CD8-positive, alpha-beta memory T cell (primary cell): ENCODE measurements at places on chromosomes 4 and X.

GRCh38 chrX:20668550-20668949 is 401.8 kb upstream of the RPS6KA3 start:
- DNase-seq, result no peak

- DNase-seq, result no peak
Measured at GRCh38 chr4:32798471-32799159, 2078.4 kb downstream of the PCDH7 start.

DNA sequence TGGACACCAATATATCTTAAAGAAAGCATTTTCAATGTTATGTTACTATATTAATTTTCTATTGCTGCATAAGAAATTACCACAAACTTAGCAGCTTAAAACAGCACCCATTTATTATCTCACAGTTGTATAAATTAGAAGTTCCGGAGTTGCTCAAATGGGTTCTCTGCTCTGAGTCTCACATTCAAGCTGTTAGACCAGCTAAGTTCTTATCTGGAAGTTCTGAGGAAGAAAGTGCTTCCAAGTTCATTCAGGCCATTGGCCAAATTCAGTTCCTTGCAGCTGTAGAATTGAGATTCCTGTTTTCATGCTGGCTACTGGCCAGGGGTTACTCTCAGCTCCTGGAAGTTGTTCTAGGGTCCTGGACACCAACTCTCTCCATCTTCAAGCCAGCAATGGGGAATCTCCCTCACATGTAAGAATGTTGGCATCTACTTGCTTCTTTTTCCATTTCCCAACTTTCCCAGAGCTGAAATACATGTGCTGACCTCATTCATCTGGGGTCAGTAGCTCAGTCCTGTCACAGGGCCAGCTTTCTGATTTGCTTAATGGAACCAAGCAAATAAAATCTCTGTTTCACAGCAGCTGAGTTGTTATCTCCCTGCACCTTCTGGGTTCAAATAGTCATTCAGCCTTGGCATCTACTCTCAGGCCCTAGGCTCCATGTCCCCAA is 99.6 kb upstream of the INTU start:
- DNase-seq, result no peak

GRCh38 chrX:66023385-66024091 is 16.3 kb downstream of the VSIG4 start:
- no peak for DNase-seq

DNA sequence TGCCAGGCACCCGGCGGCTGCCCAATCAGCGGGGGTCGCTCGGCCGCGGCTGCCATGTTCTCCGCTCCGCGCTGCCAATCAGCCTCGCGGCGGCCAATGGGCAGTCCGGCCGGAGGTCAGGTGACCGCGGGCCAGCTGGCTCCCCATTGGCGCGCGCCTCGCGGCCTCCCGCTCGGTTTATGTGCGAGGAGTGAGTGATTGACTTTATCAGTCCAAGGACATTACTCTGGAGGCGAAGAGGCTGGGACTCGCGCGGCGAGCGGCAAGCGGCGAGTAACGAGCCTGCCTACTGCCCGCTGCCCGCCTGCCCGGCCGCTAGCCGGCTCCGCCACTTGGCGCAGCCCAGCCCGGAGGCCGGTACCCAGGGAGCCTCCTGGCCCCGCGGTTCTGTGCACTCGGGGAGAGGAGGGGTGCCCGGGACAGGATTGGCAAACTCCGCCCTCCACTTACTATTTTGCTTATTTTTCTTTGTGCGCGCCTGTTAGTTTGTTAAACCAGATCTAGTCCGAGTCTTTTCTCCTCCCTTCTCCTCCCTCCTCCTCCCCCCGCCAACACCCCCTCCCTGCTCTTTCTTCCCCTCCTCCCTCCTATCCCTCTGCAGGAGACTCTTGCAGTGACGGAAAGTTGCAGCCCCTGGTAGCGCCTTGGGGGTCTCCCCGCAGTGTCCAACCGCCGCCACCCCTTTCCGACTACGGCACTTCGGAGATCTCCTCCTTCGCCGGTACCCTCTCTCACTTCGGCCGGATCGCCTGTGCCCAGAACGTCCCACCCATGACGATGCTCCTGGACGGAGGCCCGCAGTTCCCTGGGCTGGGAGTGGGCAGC is at the start of gene ZIC3:
Gene ZIC3, plus strand, starts transcription at position 207 of the 825 bp plus-strand sequence. Its CDS starts 565 bp downstream, at position 772.
- DNase-seq, result no peak

DNA sequence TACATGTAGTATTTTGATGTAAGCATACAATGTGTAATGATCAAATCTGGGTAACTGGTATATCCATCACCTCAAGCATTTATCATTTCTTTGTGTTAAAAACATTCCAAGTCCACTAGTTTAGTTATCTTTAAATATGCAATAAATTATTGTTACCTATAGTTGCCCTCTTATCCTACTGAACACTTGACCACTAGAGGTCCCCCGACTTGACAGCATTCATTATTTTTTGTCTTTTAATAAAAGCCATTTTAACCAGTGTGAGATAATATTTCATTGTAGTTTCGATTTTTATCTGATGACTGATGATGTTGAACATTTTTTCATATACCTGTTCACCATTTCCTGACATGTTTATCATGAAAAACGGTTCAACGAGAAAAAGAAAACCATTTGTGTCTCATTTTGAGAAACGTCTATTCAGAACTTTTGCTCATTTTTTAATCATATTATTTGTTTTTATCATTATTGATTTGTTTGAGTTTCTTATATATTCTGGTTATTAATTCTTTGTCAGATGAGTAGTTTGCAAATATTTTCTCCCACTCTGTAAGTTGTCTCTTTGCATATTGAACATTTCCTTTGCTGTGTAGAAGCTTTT is 199.0 kb upstream of the CXXC4 start:
- DNase-seq, result no peak

- peak; percentile 9 for DNase-seq
Measured at GRCh38 chrX:15497865-15498264, 2.7 kb upstream of the BMX start.

- DNase-seq, result no peak
Measured at GRCh38 chrX:23052324-23052723, 52.6 kb downstream of the DDX53 start.
